ENCODE measurements at places on chromosomes 1 and 21.

DNA sequence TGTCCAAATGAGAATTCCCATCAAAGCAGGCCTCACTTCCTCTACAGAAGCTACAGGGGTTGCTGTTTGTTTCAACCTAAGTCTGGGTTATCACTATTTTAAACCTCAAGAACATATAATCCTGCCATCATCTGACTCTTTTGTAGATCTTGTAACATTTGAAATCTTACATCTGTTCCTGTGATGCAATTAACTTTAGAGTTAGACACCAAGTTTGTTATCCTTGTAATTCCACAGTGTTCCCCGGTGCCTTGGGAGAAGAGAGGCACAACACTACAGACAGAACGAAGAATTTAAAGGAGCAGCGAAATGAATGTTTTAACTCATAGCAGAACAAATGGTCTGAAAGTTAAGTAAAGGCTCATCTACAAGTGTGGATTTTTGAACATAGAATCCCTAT is 116.1 kb downstream of the UCHL5 start:
- no peak for DNase-seq

DNA sequence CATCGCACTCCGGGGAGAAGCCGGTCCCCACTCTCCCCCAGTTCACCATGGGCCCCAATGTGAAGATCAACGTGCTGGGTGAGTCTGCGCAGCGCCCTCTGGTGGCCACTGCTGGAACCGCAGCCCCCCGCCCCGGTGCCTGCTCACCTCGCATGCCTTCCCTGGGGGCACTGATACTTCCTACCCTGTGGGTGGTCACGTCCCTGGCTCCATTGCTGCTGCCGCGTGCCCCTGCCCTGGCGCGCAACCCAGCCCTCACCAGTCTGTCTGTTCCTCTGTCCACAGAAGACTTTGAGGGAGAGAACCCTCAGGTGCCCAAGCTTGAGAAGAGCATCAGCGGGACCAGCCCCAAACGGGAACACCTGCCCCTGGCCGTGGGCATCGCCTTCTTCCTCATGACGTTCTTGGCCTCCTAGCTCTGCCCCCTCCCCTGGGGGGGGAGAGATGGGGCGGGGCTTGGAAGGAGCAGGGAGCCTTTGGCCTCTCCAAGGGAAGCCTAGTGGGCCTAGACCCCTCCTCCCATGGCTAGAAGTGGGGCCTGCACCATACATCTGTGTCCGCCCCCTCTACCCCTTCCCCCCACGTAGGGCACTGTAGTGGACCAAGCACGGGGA is 7.6 kb downstream of the EFNA3 start:
- peak; percentile 78 for DNase-seq

- no peak for DNase-seq
Measured at GRCh38 chr1:163426505-163427251, 104.9 kb downstream of the NUF2 start.

DNA sequence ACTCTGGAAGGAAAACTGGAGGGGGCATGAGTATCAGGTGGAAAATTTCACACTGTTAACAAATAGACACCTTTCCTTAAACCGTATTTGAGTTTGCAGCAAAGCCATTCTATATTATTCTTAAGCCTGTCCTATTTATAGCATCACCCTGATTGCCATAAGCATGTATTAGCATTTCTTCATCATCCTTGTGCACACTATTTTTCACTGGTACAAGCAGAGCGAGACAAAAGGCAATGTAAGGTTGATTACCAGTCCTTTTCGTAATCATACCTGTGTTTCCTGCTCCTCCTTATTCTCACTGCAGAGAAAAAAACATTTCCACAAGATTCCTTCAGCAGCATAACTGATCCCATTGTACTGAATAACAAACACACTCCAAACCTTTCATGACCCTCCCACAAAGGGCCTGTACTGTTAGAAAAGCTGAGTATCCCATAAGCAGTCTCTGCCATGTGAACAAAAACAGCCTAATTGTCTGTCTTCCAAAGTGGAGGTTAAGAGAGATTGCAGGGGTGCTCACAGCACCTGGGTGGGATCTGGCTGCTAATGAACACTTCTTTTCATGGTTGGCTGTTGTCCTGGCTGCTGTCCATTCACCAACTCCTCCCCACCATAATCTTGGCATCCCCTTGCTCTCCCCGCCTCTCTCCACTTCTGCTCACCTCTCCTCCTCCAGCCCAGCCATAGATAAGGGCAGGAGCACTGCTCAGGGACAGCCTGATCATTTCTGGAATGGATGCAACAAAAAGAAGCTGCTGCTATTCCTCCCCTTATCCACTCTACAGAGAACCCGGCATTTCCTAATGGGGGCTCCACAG is 30.4 kb downstream of the VTCN1 start:
- DNase-seq, result no peak

All from activated T-helper 2 cell treated with anti-CD3 and anti-CD28 coated beads, Interferon-gamma antibody, Interleukin-2, Interleukin-4, amounts not matched to agents 10 μg/mL and 5 μg/mL and 100 μg/mL, durations not matched to agents 14 hours and 24 hours and 36 hours (primary cell).